ENCODE measurements at places on chromosomes 6 and 20. TPM values are rescaled to one million over a fixed set of nuclear protein-coding genes. Genes with fewer than 3 reads are reported as not detected.

The LY6G6F gene
- total RNA-seq: not detected

The BHLHE23 gene
- total RNA-seq: not detected

The DZANK1 gene
- total RNA-seq: 0.49 TPM

The GATA5 gene
- not detected for total RNA-seq

The PTGIS gene
- total RNA-seq: 0.49 TPM

The PXDC1 gene
- total RNA-seq: 104 TPM

The PCED1A gene
- total RNA-seq: 11.5 TPM

The INSM1 gene
- not detected for total RNA-seq

The MEI4 gene
- under 0.01 TPM for total RNA-seq

The JARID2 gene
- 14.7 TPM for total RNA-seq

The MYLK4 gene
- 0.38 TPM for total RNA-seq

The MYB gene
- total RNA-seq: not detected

The TGM2 gene
- 265 TPM for total RNA-seq

The AKIRIN2 gene
- 19.4 TPM for total RNA-seq

The GNMT gene
- total RNA-seq: not detected

The COL9A1 gene
- total RNA-seq: not detected

The FRMD1 gene
- not detected for total RNA-seq

The HLA-G gene
- total RNA-seq: not detected

The MRPL14 gene
- 62.5 TPM for total RNA-seq

The SYNDIG1 gene
- not detected for total RNA-seq

The NKX2-2 gene
- not detected for total RNA-seq

All from bladder microvascular endothelial cell (primary cell).